ENCODE measurements at places on chromosomes 5 and 9.

GRCh38 chr9:98381311-98382103 lies 126.1 kb upstream of the TBC1D2 start:
- no peak for DNase-seq

DNA sequence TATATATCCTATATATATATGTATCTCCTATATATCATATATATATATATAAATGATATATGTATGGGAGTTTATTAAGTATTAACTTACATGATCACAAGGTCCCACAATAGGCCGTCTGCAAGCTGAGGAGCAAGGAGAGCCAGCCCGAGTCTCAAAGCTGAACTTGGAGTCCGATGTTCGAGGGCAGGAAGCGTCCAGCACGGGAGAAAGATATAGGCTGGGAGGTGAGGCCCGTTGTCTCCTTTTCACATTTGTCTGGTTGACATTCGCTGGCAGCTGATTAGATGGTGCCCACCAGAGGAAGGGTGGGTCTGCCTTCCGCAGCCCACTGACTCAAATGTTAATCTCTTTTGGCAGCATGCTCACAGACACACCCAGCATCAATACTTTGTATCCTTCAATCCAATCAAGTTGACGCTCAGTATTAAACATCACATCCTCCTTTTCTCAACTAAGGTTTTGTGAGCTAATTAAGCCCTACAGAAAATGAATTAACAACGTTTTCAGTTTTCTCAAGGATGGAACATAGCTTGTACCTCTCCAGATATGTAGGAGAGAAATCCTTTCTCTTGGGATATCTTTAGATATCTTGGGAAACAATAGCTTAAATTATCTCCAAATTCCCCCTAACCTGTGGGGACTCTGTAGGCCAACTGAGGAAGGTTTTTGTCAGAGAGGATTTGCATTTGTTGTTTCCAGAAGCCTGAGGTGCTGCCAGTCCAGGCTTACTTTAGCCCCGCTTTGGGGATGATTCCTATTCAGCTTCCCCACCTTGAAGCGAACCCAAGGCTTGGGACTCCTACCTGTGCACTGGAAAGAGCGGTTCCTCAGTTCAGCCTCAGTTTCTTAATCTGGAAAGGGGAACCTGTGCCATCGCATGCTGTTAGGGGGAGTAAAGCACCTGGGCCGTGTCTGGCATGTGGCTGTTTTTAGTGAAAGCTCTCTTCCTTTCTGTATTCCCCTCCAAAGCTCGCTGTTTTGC lies 163.2 kb downstream of the CACNA1B start:
- no peak for DNase-seq

- DNase-seq, result no peak
These were observed at the start of gene HTR1A for GRCh38 chr5:63962279-63962678. TSS of gene HTR1A (minus strand) at chr5:63962445. CDS start at chr5:63961719, 726 bp downstream.

- DNase-seq, result no peak
These were observed 275.3 kb upstream of the IL12B start for GRCh38 chr5:159605585-159605984.

DNA sequence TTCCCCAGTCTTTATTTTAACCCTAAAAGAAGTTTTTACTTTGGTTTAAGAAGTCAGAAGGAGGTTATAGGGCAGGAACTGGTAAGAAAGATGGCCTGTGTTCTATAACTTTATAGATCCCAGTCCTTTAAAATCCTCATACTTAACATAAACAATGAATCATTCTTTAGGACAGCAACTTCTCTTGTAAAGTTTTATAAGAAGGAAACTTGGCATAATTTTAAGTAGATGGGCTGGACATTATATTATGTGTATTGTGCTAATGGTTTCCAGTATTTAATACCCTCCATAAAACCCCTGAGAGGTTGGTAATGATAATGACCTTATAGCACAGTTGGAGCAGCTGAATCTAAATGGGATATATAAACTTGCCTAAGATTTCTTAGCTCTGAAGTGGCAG lies 247.2 kb downstream of the FAM170A start:
- DNase-seq, result no peak

- peak; percentile 58 for DNase-seq
These were observed 31.6 kb upstream of the ACOT12 start for GRCh38 chr5:81425569-81425968.

DNA sequence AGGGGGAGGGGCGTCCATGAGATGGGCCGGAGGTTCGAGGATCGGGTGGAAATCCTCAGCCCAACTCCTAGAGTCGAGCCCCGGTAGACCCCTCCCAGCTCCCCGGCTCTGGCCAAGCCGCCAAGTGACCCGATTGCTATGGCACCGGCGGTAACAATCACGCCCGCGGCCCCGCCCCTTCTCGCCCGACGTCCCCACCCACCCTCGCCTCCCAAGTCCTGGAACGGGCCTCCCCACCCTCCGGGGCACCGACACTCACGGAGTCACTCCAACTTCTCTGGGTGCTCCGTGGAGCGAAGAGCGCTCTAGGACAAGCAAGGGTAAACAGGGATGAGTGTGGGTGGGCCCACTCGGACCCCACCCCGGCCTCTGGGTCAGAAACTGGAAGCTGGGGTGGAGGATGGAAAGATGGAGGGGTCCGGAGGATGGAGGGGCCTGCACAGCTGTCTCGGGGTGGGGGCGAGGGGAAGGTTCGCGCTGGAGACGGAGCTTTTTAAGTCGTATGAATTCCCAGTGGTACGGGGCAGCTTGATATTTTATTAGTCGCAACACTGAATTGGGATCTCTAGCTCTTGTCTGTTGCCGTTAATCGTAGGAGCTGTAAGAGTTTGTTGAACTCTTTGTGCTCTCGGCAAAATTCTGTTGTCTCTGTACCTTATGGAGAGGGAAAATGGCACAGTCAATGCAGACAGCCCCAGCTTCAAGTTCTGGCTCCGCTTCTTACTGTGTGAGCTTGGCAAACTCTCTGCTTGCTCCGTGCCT lies at the start of gene SPACA9:
SPACA9 (plus strand) TSS at position 204 of the 762 bp plus-strand sequence. CDS start 5,050 bp downstream, outside the sequence.
- DNase-seq, result peak; percentile 35

DNA sequence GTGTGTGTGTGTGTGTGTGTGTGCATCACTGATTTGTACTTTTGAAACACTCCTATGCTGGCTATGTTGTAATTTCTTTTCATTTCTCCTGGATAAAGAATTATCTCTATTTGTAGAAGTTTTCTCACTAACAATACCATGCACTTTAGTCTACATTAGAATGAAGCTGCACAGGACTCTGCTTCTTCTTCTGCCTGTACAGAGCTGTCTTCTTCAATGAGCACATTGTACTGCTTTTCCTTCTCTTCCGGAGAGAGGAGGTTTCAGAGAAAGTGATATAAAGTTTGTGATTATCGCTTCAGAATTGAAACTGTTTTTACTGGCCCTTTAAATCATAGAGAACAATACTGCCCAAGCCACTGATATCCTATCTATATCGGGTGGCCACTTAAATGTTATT lies 677.0 kb downstream of the NR2F1-AS1 start:
- no peak for DNase-seq

- no peak for DNase-seq
These were observed 185.1 kb downstream of the FSTL4 start for GRCh38 chr5:133427121-133427777.

DNA sequence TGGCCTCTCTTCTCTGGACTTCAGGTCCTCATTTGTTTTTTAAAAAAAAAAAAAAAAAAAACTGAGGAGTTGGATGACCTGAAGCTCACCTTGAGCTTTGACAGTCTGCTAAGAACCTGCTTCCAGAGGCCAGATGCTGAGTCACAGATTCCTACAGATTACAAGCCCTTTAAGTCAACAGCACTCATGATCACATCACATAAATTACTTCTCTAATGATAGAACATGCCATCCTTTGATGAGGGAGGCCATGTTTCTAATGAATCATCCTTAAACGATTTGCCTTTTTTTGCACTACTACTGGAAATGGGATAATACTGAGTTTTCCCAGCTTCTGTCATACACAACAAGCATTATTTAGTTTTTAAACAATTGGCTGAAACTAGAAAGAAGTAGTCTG lies 34.2 kb upstream of the MYOT start:
- no peak for DNase-seq

DNA sequence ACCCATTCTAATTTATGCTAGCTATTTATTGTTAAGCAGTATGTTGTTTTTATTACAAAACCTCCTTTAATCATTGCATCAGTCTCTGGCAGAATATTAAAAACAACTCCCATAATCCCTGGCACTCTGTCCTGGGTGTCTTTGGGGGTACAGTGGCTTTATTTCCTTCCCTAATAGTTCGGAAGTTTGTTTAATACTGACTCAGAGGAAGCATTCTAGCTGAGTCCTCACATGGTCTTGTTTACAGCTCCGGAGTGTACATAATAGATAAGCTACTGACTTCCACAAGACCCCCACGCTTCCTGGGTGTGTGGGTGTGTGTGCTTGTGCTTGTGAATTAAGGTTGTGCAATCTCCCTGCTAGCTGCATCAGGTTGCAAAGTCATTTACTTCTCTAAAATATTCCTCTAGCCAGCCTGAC lies 149.8 kb upstream of the CDKN2B start:
- no peak for DNase-seq

- no peak for DNase-seq
These were observed 99.4 kb downstream of the RMI1 start for GRCh38 chr9:84079994-84080393.

DNA sequence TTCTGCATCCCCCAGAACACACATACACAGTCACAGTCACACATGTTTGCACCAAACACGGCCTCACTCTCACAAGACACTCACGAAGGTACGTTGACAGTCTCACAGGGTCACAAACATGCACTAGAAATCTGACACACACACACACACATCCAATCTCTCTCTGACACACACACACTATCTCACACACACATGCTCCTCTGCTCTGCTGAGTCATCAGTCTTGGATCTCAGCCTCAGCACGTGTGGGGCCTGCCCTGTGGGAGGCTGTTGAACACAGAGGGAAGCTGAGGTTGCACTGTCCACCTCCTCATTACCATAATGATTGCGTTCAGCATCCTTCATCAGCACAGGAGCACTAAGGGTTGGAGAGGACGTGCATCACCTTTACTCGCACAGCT lies 188.8 kb downstream of the MTRR start:
- no peak for DNase-seq

DNA sequence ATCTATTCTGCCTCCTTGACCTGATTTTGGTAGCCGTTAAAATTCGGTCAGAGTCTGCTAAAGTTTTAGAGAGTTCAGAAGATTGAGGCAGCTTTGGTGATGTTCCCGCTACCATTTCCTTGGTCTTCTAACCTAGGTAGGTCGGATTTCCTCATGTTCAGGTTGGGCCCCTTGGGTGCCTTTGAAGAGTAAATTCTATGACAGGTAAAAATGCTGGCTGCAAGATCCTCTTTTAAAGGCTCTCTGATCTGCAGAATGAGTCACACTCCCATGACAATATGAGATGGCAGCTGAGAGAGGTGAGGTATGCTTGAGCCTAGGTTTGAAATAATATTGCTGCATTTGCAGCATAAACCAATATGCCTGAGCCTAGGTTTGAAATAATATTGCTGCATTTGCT lies 198.9 kb downstream of the TSSK1B start:
- DNase-seq, result no peak

DNA sequence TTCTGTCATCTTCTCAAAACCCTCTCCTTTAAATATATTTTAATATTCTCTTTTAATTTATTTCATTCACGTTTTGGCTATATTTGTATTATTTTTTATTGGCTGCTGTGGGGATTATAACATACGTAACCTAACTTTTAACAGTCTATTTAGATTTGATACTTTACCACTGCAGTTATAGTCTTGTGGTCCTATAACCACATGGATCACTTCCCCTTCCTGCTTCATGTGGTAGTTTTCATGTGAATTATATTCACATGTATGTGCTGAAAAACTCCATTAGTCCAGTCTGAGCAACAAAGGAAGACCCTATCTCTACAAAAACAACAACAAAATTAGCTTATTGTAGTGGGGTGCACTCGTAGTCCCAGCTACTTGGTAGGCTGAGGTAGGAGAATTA lies 34.3 kb downstream of the CENPP start:
- no peak for DNase-seq

- DNase-seq, result no peak
These were observed 35.9 kb downstream of the RNF44 start for GRCh38 chr5:176501333-176501732.

DNA sequence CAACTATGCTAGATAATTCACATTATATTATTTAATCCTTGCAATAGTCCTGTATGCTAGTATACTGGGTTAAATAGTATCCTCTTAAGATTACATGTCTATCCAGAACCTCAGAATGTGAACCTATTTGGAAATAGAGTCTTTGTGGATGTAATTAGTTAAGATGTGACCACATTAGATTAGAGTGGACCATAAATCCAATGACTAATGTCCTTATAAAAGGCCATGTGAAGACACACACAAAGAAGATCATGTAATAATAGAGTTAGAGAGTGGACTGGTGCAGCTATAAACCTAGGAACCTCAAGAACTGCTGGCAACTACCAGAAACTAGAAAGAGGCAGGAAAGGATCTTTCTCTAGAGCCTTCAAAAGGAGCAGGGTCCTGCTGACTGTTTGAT lies 263.6 kb upstream of the PTGER4 start:
- DNase-seq, result no peak

DNA sequence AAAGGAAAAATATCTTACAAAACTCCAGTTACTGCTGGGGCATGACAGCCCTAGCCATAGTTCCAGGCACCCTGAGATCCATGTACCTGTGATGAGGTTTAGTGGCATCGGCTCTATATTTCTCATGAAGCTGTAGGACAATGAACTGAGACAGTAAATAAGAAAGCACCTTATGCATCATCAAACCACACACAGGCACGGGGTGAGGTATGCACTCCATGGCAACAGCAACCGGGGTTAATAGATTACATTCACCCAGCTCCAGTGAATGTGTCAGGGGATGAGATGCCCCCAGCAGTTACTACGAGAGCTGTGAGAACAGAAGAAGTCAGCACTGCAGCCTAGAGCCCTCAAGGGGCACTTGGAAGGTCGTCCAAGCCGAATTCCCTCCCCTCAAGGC lies 162.0 kb upstream of the S1PR3 start:
- DNase-seq, result no peak

DNA sequence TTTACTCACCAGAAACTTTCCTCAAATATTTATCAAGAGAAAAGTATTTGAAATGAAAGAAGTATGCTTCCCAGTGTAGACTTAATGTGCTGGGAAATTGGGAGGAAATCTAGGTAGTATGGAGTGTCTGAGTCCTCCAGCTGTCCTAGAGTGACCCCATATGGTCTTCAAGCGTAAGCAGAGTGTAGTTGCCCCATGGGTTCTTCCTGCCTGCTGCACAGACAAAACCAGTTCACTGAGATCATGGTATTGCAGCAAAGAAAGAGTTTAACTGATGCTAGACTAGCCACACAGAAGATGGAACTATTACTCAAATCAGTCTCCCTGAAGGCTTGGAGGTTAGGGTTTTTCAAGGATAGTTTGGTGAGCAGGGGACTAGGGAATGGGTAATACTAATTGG lies 114.9 kb upstream of the PRLR start:
- DNase-seq, result no peak

DNA sequence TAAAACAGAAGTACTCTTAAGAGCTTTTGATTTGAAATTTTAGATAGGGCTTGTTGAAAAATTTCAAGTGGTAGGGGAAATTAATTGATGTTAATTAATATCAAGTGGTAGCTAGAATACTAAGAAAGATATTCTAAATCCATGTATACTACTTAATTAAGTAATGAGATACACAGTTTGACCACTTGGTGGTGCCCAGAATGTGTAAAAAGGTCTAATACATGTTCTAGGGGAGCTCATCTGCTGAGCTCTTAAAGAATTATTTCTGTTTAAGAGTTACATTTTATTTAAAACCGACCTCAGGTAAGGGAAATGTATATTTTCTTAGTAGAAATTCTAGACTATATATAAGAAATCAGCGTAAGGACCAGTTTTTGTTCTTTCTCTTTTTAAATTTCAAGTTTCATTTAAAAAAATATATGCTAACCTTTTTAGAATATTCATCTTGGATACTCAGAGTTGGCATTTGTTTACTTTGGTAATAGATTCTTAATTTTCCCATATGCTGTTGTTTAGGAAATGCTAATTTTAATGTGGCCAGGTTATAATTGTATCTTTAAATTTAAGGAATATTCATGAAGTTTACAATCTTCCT lies 61.5 kb downstream of the LNPEP start:
- DNase-seq, result peak; percentile 39
